ENCODE measurements at places on chromosomes 1 and 21.

DNA sequence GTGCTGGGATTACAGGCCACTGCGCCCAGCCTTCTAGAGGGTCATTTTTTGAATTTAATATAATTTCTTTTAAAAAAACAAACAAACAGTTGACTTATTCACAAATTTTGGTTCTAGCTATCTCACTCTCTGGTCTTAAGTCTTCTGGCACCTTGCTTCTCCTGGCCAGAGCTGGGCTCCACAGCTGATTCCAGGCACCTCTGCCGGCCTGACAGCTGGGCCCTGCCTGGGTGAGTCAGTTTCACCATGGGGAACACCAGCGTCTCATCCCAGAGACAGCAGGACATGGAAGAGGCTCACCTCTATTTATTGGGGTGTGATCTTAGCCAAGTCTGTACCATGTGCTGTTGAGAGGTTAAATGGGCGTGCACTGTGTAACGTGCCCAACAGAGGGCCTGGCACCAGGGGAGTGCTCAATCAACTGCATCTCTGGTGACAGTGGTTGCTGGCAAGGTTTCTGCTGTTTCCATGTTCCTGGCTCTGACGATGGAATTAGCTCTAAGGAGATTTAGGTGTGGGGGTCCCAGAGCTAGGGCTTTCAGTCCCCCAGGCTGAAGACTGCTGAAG is 956 bp downstream of the CPLANE2 start:
- peak; percentile 46 for DNase-seq

DNA sequence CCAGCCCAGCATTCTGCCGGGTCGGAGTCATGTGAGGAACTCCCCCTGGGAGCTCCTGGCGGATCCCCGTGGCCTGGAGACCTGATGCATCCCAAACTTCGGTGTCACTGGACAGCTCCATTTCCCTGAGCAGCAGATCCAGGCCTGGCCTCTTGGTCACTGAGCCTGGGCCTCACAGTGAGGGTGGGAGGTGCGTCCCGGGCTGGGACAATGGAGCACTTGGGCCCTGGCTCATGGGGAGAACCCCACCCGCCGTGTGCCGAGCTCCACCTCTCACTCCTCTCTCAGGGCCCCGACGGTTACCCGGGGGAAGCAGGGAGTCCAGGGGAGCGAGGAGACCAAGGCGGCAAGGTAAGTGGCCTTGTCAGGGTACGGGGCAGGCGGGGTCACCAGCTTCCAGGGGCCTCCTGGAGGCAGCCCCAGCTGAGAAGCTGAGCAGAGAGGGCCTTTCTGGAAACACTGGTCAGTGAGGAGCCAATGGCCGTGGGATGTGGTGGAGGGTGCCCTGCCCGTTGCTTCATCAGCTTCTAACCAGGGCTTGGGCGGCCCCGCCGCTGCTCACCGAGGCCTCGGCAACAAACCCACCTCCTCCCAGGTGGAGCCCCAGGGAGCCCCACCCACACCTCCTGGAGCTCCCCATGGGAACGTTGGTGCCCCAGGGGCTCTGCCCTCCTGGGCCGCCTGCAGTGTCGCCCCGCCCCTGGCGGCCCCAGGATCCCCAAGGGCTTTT is 19.8 kb downstream of the COL6A2 start:
- no peak for DNase-seq

GRCh38 chr1:157235307-157235706 is 97.1 kb upstream of the ETV3 start:
- no peak for DNase-seq

DNA sequence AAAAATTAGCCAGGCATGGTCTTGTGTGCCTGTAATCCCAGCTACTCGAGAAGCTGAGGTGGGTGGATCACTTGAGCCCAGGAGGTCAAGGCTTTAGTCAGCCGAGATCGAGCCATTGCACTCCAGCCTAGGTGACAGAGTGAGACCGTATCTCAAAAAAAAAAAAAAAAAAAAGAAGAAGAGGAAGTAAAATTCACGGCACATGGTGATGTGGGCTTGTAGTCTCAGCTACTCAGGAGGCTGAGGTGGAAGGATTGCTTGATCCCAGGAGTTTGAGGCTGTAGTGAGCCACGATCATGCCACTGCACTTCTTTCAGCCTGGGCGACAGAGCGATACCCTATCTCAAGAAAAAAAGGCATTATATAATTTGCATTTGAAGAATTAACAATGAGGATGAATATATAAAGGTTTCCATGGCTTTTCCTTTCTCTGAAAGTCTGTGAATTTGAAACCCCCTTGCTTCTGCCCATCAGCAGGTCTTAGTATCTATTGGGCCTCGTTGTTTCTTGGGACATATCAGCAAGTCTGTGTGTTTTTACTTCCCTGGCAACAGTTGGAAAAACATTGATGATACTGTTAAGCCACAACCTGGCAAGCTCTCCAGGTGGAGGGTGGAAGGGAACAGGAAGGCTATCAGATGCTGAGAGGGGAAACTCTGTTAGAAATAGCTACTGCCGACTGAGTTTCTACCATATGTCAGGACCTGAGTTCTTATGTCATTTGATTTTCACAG is 4.6 kb upstream of the PLA2G2D start:
- no peak for DNase-seq

DNA sequence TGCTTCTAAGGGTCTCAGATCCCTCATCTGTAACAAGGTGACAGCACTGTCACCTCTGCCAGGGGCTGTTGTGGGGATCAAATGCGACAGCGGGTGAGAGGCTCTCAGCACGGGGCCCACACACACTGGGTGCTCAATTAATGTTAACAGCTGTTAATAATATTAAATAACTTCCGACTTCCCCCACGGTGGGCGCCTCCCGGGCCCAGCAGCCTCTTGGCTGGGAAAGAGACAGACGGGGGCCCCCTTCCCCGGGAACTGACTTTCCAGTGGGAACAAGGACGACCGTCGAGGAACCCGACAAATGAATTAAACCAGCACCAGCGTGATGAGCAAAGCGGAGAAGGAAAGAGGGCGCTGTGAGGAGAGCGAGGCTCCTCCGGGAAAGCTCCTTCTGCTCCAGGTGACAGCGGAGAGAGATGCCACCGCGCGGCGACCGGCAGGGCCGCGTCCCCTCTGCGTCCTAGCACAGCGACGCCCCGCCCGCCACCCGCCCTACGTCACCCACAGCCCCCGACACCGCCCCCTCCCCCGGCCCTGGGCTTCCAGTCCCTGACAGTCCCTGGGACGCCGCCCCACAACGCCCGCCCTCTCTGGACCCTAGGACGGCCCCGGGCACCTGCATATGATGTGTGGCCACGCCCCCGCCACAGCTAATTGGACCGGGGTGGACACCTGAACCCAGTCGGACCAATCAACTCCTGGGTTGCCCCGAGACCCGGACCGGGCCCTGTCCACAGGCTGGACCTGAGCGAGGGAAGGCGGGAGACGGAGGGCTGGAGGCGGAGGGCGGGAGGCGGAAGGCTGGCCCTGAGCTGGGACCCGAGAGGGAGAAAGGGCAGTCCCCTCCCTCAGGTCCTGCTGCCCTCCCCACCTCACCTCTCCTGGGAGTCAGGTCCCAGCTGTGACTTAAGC is 38.2 kb downstream of the MATN1 start:
- DNase-seq: no peak

GRCh38 chr1:160708801-160709200 is 2.8 kb downstream of the CD48 start:
- peak; percentile 21 for DNase-seq

DNA sequence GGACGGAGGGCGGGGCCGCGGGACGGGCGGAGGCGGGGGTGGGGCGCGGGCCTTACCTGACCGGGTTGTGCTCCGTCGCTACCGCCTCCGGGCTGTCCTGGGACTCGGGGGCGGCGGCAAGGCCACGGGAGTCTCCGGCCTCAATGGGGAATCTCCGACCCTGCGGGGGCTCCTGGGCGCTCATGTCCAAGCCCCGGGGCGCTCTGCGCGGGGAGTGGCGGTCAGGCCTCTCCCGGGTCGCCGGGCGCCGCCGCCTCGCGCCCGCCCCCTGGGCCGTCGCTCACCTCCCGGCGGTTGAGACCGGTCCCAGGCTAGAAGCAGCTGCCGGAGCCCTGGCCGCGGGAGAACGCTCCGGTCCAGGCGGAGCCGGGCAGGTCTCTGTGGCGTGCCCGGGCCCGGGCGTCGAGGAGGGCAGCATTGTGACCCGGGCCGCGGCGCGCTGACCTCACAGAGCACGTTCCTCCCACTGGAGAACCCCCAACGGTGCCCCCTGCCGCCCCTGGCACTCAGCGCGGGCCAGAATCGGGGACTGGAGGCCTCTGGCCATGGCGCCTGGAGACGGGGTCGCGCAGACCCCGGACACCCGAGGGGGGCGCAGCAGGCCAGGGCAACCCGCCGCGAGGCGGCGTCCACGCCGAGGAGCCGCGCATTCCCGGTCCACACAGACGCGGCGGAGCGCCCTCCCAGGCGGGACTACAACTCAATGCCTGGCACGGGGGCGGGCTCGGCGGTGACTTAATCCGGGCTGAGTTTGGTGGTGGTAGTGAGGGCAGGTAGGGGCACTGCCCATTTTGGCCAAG is 411 bp downstream of the FAM229A start:
- DNase-seq: no peak

DNA sequence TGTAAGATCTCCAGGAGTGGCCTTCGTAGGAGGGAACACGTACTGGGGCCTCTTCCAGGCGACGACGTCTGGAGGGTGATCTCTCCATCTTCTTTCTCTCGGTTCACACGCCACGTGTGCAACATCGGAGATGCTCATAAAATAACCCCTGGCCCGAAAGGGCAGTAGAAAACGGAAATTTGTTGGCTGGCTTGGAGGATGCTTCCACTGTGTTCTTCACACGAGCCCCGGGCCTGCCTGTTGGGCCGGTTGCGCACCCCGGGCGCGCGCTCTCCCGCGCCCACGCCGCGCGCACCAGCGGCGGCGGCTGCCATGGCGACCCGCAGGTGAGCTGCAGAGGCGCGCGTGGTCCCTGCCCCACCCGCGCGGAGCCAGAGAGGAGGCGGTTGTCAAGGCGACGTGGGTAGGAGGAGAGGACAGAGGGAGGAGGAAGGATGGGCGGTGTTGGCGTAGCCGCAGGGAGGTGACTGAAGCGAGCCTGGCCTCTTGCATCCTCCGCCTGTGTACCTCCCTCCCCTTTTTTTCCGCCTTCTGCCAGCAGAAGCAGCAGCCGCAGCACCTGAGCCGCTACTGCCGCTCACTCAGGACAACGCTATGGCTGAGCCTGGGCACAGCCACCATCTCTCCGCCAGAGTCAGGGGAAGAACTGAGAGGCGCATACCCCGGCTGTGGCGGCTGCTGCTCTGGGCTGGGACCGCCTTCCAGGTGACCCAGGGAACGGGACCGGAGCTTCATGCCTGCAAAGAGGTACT is at the start of gene ELAPOR1:
Gene ELAPOR1 (plus strand): TSS at position 526 of the 752 bp plus-strand sequence. CDS start 69 bp downstream, at position 595.
- DNase-seq: peak; percentile 89

DNA sequence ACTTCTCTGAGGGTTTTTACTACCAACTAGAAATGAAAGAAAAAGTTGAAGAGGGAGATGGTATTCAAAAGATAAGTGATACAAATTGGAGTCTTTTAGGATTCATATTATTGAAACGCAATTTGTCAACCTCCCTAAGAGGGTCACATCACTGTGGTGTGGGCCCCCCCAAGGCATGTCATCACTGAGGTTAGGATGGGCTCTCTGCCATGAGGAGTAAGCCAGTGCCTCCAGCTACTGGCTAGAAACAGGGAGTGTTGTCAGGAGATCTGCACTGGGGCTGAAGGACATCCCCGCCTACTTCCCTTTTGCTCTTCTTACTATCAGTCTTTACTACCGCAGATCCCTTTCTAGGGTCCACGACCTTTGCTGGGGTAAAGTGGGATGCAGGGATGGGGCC is 25.9 kb downstream of the ITSN1 start:
- DNase-seq: no peak

DNA sequence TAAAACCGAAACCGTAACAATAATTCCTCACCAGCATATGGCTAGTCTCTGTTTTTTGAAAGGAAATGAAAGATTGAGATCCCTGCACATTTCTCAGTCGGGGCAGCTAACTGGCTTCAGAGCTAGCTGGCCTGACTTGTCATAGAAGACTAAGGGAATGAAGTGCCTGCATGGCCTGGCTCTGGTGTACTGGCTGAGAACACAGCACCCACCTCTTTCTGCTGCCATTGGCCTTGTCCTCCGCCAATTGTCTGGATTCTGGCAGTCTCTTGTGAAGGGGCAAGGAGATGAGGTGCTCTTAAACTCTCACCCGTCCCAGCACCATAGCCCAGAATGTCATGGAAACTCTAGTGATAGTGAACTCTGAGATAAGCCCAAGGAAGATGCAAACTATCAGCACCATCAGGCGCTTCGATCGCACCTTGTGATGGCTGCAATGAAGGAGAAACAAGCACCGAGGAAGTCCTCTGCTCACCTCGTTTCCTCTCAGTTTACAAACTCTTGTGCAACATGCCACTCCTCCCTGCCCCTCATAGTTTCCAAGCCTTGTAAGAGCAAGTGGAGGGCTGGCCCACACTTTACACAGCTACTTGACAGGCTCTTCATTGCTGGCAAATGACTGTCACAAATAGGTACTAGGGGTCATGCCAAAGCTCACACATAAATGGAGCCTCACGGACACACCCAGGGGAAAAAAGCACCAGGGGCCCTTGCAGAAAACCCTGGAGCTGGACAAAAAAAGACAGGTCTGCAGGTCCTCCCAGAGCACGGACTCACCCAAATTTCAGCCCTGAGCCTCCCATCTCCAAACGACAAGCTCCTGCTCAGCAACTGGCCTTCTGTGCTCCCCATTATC is 16.4 kb downstream of the INPP5B start:
- DNase-seq: peak; percentile 33

GRCh38 chr1:85264150-85264549 is 4.7 kb upstream of the C1orf52 start:
- DNase-seq: no peak

GRCh38 chr1:57117753-57118152 is 151.9 kb upstream of the C8B start:
- no peak for DNase-seq

GRCh38 chr1:53061123-53061858 is 722 bp upstream of the PODN start:
- DNase-seq: no peak

DNA sequence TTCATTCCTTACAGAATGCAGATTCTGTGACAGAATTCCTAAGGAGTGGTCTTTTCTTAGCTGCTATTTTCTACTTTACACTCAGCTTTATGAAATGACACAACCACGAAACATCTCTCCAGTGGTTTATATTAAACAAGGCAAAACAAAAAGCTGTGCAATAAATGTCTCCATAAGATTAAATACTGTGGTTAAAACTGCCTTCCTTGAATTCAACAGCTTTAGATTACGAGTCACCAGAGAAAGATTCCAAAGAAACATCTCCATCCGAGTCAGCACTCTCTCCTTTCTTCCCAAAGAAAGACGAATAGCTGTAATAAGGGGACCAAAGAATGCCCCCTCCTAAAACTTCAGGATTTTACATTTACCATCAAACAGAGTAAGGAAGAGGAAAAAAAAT is 4.6 kb upstream of the C1orf87 start:
- no peak for DNase-seq

- DNase-seq: no peak
These were observed 2.7 kb downstream of the WDTC1 start for GRCh38 chr1:27237112-27237511.

- no peak for DNase-seq
These were observed 10.1 kb downstream of the CHD1L start for GRCh38 chr1:147252540-147252939.

Measured in stimulated activated naive CD4-positive, alpha-beta T cell treated with Interleukin-2 at 50 U/mL for 16 hours (primary cell).